ENCODE measurements at places on chromosomes 7 and 10. TPM values are rescaled to one million over a fixed set of nuclear protein-coding genes. Genes with fewer than 3 reads are reported as not detected.

DNA sequence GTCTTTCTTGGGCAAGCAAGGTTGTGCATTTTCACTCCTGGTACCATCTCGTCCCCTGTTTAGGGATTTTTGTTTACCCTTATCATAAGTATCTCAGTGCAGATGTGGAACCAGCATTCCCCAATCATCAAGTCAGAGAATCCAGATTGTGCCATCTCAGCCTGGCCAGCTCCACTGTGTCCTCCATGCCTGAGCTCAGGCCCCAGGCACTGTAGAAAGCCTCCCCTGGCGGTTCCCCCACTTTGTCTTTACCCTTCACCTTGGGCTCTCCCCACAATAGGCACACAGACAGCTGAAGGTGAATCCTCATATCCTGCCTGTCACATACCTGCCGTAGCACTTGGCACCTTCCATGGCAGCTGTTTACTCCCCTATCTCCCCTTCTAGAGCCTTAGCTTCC is 264.7 kb upstream of the NFE2L3 start:
- H3K36me3 ChIP-seq, result no peaks in the 10 kb centered on the region
- H3K27me3 ChIP-seq, result peaks cover 14% of the 10 kb centered on the region
- DNase-seq, result no peak

DNA sequence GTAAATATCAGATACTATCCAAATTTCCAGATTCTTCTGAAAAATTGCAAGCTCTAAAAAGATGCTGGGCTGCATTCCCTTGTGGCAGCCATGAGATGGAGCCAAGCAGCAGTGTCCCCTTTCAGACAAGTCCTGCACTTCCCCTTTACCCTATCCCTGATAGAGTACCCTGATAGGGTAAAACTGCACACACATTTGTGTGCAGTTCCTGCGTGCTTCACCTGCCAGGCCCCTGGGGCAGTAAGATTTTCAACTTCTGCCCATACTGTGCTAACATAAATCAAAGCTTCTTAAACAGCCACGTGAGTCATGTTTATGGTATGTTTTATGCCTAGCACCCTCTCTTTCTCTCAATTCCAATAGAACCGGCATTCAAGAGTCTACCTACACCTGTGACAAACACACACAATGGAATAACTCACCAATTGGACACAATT is 52.2 kb downstream of the IFIT5 start:
- no peak for DNase-seq
- H3K27ac ChIP-seq, result no peak overlapping the region
- no peaks in the 10 kb centered on the region for H3K36me3 ChIP-seq

DNA sequence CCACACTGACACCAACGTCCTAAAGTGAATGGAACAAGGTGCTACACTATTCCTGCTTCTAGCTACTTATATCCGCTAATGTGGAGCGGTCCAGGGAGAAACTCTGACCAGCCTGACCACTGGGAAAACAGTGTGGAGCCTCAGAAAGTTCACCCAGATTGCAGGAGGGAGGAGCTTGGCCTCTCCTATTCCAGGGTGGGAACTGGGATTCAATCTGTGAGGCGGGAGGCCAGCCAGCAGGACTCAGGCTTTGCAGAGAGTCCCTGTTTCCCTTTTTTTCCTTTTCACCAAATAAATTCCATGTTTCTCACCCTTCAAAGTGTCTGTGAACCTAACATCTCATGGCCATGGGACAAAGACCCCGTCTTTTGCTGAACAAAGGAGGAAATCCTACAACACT is 86.4 kb upstream of the SEMA3C start:
- no peak for DNase-seq
- no peak overlapping the region for H3K27ac ChIP-seq
- H3K27me3 ChIP-seq, result no peaks in the 10 kb centered on the region

DNA sequence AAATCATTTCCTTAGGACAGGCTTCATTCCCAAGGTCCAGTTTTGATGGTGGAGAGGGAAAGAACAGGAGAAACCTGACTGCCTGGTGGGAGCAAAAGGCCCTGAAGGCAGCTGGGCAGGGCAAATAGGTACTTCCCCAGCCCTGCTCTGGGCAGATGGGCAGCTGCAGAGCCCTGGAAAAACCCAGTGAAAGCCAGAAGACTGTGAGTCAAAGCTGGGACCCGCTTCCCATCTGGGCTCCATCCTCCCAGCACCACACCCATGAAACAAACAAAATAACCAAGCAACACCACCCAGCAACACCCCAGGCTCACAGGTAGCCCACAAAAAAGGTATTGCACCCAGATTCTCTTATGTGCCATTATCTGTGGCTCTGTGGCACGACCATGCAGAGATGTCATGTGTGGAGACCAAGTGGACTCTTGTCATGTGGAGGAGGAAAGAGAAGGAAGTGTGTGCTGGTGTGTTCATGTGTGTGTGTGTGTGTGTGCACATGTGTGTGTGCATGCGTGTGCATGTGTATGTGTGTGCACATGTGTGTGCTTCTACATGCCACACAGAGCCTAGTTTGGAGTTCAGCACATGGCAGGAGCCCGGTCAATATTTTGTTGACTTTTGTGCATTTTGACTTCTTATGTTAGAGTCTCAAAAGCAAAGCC is 9.8 kb downstream of the CLRN3 start:
- no peak overlapping the region for H3K4me3 ChIP-seq
- no peak for DNase-seq
- no peaks in the 10 kb centered on the region for H3K27me3 ChIP-seq
- H3K36me3 ChIP-seq, result no peaks in the 10 kb centered on the region
- no peak overlapping the region for H3K27ac ChIP-seq

DNA sequence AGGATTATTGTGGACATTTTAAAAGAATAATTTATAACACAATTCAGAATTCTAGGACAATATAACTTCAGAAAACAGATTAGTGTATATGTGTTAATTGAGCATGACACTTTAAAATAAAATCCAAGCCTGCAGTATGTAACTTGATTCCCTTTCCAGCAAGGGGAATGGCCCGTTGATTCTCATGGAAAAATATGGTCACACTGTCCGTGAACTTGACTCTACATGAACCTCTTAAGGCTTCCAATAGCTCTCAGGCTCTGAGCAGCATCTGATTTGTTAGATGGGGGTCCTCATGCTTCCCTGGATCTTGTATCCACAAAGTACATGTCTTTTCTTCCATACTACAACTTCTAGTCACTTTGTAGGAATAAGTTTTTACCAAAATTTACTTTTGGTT is 85.5 kb upstream of the AKR1E2 start:
- DNase-seq, result no peak
- H3K36me3 ChIP-seq, result no peaks in the 10 kb centered on the region
- no peak overlapping the region for H3K4me3 ChIP-seq
- no peak overlapping the region for H3K27ac ChIP-seq
- H3K27me3 ChIP-seq, result peaks cover 33% of the 10 kb centered on the region

GRCh38 chr7:64636386-64636785 is 29.5 kb upstream of the ZNF107 start:
- no peak overlapping the region for H3K27ac ChIP-seq
- no peaks in the 10 kb centered on the region for H3K27me3 ChIP-seq
- no peaks in the 10 kb centered on the region for H3K36me3 ChIP-seq
- H3K4me3 ChIP-seq, result no peak overlapping the region

DNA sequence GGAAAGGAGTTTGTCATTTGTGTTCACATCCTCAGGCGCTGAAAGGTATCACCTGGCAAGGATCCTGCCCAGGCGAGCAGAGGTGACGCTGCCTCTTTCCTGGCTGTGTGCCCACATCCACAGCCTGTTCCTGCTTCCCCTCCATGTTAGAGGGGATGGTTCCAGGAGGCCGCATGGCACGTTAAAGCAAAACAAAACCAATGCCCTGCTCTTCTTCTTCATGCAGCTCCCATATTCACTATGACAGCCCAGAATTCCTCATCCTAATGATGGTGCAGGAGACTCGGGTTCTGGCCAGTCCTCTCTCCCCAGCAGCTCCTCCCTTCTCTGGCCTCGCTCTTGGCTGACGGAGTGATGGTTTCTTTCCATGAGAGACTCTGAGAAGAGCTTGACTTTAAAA is 678.5 kb upstream of the ANKRD30A start:
- H3K27ac ChIP-seq, result no peak overlapping the region
- H3K4me3 ChIP-seq, result no peak overlapping the region
- DNase-seq, result no peak
- no peaks in the 10 kb centered on the region for H3K4me1 ChIP-seq
- H3K27me3 ChIP-seq, result no peaks in the 10 kb centered on the region

DNA sequence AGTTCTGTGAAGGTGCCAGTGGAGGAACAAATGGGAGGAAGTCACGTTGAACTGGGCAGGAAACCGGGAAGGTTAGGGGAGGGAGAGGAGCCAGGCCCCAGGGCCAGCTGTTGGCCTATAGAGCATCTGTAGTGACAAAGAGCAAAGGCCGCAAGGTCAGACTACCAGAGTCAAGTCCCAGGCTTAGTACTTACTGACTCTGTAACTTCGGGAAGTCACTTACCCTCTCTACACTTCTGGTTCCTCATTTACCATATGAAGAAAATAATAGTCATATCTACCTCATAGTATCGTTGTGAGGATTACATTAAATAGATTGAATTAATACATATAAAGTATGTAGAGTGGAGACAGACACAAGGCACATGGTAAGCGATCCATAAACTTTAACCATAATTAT is 101.8 kb upstream of the FZD1 start:
- no peak for DNase-seq
- H3K4me1 ChIP-seq, result no peaks in the 10 kb centered on the region
- H3K4me3 ChIP-seq, result no peak overlapping the region
- no peak overlapping the region for H3K27ac ChIP-seq
- H3K36me3 ChIP-seq, result no peaks in the 10 kb centered on the region
- H3K27me3 ChIP-seq, result peaks cover 1% of the 10 kb centered on the region

DNA sequence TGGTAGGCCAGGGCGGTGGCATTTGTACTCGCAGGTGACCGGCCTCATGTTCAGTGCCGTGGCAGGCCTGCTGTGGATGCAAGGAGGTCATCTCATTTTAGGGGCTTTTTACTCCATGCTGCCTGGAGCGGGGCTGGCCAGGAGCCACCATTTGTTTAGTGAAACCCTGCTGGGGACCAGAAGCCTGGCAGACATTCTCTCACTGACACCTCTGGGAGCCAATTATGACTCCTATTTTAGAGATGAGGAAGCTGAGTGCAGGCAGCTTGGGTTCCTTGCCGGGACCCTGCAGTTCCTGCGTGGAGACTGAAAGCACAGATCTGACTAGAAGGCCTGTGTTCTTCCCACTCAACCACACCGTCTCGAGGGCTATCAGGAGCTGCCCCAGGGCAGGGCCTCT is 186.6 kb downstream of the FANK1 start:
- DNase-seq, result no peak
- no peaks in the 10 kb centered on the region for H3K36me3 ChIP-seq
- no peaks in the 10 kb centered on the region for H3K4me1 ChIP-seq
- H3K27me3 ChIP-seq, result no peaks in the 10 kb centered on the region
- no peak overlapping the region for H3K4me3 ChIP-seq
- H3K27ac ChIP-seq, result no peak overlapping the region

GIMAP6 gene
- 21.2 TPM for total RNA-seq

ACTL6B gene
- not detected for total RNA-seq

WDR91 gene
- total RNA-seq, result 12.9 TPM

DEPP1 gene
- total RNA-seq, result 0.27 TPM

HABP2 gene
- not detected for total RNA-seq

COL28A1 gene
- not detected for total RNA-seq

STOX1 gene
- total RNA-seq, result 0.22 TPM

VOPP1 gene
- 32.6 TPM for total RNA-seq

Data from activated CD8-positive, alpha-beta T cell treated with anti-CD3 and anti-CD28 coated beads for 36 hours (primary cell).